ENCODE measurements at places on chromosomes 13 and 19.

- DNase-seq, result no peak
These were observed 77.4 kb upstream of the GPR12 start for GRCh38 chr13:26837997-26838396.

GRCh38 chr13:59016250-59016649 is 1147.5 kb downstream of the DIAPH3 start:
- no peak for DNase-seq

- no peak for DNase-seq
These were observed 1.9 kb downstream of the PLIN4 start for GRCh38 chr19:4516199-4516938.

DNA sequence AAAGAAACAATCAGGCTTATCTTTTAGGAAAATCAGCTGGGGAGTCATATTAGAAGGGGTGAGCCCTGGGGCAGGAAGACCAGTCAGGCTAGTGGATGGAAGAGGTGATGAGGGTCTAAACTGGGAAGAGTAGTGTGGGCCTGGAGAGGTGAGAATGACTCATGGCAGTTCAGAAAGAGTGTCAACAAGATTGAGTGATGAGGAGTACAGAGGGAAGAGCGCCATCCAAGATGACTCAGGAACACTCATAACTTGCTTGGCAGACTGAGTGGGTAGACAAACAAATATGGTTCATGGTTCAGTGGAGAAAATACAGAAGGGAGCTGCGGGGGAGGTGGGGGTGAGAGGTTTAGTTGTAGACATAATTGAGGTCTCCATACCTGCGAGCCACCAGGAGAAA is 17.3 kb upstream of the CLDN10 start:
- DNase-seq, result no peak

- no peak for DNase-seq
These were observed 58.1 kb upstream of the SIAH3 start for GRCh38 chr13:45909673-45910072.

- DNase-seq, result no peak
These were observed 82.3 kb downstream of the CDADC1 start for GRCh38 chr13:49329831-49330545.

All from H9 (cell line).